ENCODE measurements at places on chromosomes 2 and 18.

GRCh38 chr2:70094978-70095719, 7.9 kb downstream of the PCBP1 start:
- DNase-seq, result no peak

DNA sequence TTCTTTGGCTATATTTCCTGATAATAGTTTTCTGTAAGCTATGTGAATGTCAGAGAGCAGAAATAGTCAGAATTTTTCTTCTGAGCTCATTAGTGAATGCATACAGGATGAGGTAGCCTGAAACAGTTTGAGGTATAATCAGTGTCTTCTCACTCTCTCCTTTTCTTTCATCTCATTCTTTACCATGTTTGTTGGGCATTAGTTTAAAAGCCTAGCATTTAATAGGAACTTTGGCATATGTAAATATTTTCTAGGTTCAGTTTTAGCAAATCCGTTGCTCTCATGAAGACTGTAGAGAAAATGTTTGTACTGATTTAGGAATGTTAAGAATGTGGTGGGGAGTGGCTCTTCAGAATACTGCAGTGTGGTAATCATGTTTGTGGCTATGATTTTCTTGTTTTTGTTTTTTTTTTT, 119.4 kb downstream of the PARD3B start:
- peak; percentile 68 for DNase-seq

GRCh38 chr2:37890893-37891495, 34.1 kb upstream of the RMDN2 start:
- peak; percentile 62 for DNase-seq

- no peak for DNase-seq
Observed at GRCh38 chr2:216721141-216721540, 25.8 kb upstream of the IGFBP5 start.

DNA sequence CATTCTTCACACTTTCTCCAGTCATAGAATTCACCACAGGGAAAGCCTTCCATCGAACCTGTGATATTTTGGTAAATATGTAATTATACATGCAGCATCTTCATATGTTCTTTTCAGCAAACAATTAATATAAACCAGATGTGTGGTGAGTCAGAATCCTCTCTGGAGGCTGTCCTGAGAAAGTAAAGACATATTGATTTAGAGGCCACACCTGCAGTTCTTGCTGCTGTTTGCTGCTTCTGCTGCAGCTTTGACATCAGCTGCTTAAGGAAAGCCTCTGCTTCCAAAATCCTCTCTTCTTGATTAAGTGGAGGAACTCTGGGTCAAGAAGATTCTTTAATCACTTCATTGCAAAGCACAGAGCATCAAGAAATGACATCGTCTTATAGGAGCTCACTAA, 568.8 kb upstream of the ZEB2 start:
- DNase-seq, result peak; percentile 43

DNA sequence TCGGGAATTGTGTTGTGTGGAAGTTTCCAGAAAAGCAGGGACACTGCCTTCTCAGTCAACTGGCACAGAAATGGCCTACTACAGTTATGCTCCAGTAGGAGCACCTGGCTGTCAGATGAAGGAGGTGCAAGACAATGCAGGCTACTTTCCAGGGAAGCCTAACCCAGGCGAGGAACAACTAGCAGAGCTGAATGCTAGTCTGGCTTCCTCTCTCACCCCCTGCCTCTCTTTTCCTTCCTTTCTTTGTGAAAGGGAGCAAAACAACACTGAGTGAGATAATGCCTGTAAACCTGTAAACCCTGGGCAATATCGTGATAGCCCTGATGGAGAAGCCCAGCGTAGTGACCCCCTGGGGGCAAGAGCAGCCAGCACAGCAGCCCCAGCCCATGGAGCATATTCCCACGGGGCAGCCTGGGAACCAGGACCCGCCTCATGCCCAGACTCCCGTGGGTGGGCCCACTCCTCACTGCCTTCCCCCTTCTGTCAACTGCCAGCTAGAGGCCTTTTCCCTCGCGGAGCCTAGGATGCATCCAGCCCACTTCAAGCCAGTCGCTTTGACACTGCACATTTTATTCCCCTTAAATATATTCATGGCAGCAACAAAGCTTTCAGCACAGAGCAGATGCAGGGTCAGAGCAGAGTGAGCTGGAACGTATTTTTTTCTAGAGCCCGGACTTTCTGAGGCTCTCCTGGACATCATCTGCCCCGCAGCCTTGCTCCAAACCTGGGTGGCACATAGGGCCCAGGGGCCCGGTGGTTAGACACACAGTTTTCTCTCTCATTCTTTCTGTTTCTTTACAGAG, 77.0 kb downstream of the PDCL3 start:
- no peak for DNase-seq

DNA sequence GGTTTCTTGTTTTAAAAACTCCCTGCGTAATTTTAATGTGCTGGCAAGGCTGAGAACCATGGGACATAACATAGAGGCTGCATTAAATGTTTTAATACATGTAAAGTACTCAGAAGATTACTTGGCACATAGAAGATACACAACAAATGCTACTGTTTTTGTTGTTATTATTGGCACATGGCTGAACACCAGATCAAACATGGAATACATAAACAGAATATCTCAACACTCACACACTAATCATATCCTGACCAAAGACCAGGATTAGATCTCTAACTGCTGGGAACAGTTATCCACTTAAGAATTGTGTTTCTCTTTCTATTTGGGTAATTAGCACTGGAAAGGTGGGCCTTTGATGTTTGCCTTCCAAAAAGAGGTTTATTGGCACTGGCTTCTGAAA, 69.3 kb downstream of the KCNE4 start:
- DNase-seq, result no peak

- no peak for DNase-seq
Observed at GRCh38 chr2:65159906-65160305, 30.0 kb upstream of the RAB1A start.

DNA sequence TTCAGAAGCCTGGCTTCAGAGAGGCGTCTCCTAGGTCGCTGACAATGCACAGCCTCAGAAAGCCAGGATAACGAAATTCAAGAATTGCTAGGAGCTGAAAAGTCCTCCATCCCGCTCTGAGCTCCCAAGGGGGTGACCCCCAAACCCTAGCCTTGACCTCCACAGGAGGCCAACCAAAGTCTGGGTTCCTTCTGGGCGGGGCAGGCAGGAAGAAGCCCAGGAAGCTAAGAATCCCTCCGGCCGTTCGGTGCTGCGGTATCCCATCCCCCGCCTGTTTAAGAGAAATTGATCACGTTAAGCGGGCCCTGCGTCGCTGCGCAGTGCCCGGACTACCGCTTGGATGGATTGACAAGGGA, 2.5 kb upstream of the OSR1 start:
- DNase-seq, result no peak

GRCh38 chr2:212854771-212855170, 296.6 kb downstream of the IKZF2 start:
- DNase-seq, result no peak

- peak; percentile 98 for DNase-seq
Observed at GRCh38 chr18:29164020-29164706, 987.2 kb upstream of the CDH2 start.

Data from fibroblast of skin of right biceps (primary cell).